Stimulated activated naive CD4-positive, alpha-beta T cell (primary cell): ENCODE measurements at places on chromosomes 7 and 10.

GRCh38 chr10:117762819-117763172, 220.2 kb downstream of the EMX2 start:
- no peak for DNase-seq

DNA sequence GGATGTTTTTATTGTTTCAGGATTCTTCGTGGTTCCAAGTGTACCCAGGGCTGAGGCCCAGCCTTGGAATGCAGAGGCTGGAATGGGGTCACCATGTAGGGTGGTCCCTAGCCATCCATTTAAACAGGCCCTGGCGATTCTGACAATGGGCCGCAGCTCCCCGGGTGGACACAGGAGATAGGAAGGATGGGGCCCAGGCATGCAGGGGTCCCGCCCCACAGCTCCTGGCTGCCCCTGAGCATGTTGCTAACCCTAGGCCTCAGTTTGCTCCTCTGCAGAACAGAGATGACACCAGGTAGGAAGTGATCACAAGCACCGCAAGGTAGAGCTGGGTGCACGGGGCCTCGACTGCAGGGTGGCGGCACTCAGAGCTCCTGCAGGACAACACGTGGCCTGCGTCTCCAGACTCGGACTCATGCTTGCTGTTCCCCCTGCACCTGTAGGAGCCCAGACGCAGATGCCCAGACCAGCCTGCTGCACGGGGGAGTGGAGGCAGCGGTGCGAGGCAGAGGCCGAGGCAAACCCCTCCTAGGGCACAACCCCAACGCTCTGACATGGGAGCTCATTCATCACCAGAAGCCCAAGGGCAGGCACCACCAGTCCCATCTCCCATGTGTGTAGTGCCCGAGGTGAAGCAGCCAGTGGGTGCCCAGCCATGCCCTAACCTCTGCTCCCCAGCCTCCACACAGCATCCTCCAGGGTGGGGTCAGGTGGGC, 25.5 kb downstream of the VIPR2 start:
- no peak for DNase-seq

DNA sequence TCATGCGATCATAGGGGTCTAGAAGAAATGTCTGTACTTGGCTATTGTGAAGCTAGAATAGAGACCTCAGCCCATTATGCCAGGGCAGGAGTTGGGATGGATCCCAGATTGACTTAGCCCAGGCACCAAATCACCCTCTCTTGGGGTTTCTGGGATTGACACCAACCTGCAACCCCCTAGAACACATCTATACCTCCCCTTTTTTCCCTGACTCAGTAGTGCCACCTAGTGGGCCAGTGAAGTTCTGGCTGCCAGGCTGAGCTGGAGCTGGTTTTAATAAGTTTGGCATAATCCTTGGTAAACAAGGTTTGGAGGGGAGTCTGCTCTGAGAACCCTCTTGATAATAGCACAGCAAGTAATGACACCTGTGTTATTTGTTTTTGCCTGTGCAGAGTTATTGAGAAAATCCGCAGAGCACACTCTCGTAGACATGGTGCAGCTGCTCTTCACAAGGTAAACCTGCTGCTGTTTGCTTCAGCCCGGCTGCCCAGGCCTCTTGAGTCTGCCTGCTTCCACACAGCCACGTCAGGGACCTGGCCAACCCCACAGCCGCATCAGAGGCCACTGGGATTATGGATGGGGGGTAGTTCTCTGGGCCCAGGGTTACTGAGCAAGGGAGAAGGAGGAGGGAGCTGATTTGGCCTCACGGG, 43.3 kb upstream of the NFKB2 start:
- peak; percentile 64 for DNase-seq

DNA sequence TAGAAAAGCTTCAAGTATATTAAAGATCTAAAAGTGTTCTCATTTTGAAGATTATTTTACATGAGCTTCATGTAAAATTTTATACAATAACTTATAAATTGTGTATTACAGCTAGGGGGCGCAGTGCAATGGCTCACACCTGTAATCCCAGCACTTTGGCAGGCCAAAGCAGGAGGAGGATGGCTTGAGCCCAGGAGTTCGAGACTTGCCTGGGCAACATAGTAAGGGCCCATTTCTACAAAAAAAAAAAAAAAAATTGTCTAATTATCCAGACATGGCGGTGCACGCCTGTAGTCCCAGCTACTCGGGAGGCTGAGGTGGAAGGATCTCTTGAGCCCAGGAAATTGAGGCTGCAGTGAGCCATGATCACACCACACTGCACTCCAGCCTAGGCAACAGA, 16.6 kb downstream of the ACBD5 start:
- peak; percentile 5 for DNase-seq
